ENCODE measurements at places on chromosomes 7 and 10. TPM values are rescaled to one million over a fixed set of nuclear protein-coding genes. Genes with fewer than 3 reads are reported as not detected.

The MINPP1 gene
- total RNA-seq: 31.2 TPM

The PRKG1 gene
- 24.9 TPM for total RNA-seq

- no peaks in the 10 kb centered on the region for H3K4me1 ChIP-seq
- no peak overlapping the region for H3K4me3 ChIP-seq
- H3K36me3 ChIP-seq: no peaks in the 10 kb centered on the region
- DNase-seq: no peak
These were observed 330.9 kb downstream of the GFRA1 start for GRCh38 chr10:115942101-115942500.

GRCh38 chr10:35712486-35712885 is 70.4 kb upstream of the FZD8 start:
- no peak for DNase-seq
- no peaks in the 10 kb centered on the region for H3K36me3 ChIP-seq
- H3K4me1 ChIP-seq: no peaks in the 10 kb centered on the region
- H3K27me3 ChIP-seq: peaks cover 4% of the 10 kb centered on the region
- H3K4me3 ChIP-seq: no peak overlapping the region
- H3K27ac ChIP-seq: no peak overlapping the region

The PRLHR gene
- total RNA-seq: not detected

The CHN2 gene
- total RNA-seq: 9.2 TPM
